ENCODE measurements at places on chromosomes 4 and X.

GRCh38 chrX:133544778-133545177 is 129.5 kb upstream of the GPC4 start:
- H3K27ac ChIP-seq, result peak overlapping the region; percentile 60
- peaks cover 5% of the 10 kb centered on the region for H3K4me1 ChIP-seq
- no peaks in the 10 kb centered on the region for H3K36me3 ChIP-seq
- no peak overlapping the region for H3K4me3 ChIP-seq
- DNase-seq, result peak; percentile 69

DNA sequence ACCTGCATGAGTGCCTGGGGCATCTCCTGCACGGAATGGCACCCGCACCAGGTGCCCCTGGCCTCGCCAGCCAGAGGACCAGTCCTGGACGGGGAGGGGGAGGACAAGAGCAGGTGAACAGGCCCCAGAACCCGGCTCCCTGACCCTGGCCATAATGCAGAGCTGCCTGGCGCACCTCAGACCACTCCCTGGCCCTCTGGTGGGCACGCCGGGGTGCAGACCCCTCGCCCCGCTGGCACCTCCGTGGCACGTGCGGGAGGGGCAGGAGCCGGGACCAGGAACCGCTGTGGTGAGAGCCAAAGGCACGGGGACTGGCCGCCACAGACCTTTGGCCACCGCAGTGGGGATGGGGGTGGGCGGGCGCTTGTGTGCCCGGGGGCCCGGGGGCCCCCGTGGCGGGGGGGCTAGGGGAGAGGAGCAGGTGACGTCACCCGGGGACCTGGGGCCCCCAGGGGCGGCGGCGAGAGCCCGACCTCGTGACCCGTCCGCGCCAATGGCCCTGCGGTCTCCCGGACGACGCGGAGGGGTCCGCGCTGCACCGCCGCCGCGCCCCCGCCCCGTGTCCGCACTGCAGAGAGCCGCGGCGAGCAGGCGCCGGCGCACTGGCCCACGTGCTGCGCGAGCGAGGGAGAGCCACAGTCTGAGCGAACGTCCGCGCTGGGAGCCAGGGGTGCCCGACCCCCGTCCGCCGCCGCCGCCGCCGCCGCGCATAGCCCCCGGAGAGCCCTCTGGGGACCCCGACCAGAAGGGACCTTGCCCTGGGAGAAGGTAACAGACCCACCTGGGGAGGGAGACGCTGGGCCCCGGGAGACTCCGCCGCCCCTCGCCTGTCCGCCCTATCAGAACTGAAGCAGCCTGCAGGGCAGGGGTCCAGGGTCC is at the start of gene PNMA3:
PNMA3 (plus strand) TSS at position 600 of the 879 bp plus-strand sequence. CDS start 586 bp downstream, outside the sequence.
- H3K27ac ChIP-seq, result no peak within 1 kb of the TSS
- H3K4me3 ChIP-seq, result no peak within 1 kb of the TSS
- H3K27me3 ChIP-seq, result no peaks in the 10 kb centered on the region

GRCh38 chr4:23305026-23305425 is 584.8 kb downstream of the PPARGC1A start:
- no peaks in the 10 kb centered on the region for H3K36me3 ChIP-seq
- no peak overlapping the region for H3K27ac ChIP-seq
- DNase-seq, result no peak
- H3K27me3 ChIP-seq, result no peaks in the 10 kb centered on the region
- no peak overlapping the region for H3K4me3 ChIP-seq
- H3K4me1 ChIP-seq, result no peaks in the 10 kb centered on the region

DNA sequence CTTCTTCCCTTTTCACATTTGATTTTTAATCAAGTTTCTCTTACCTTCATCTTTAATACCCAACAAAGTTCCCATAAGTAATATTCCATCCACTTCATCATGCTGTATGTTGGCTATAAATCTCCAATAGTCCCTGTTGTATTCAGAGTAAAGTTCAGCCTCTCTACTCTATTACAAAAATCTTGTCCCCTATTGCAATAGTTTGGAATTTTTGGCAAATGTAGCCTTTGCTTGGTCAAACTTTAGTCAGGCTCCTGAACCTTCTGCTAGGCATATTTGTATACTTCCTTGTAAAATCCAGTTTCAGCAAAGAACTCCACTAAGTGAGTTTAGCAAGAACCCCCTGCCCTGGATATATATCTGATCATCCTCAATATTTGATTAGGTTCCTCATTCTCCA is 54.0 kb upstream of the PACRGL start:
- H3K27me3 ChIP-seq, result no peaks in the 10 kb centered on the region
- H3K36me3 ChIP-seq, result no peaks in the 10 kb centered on the region
- DNase-seq, result no peak
- H3K27ac ChIP-seq, result no peak overlapping the region

DNA sequence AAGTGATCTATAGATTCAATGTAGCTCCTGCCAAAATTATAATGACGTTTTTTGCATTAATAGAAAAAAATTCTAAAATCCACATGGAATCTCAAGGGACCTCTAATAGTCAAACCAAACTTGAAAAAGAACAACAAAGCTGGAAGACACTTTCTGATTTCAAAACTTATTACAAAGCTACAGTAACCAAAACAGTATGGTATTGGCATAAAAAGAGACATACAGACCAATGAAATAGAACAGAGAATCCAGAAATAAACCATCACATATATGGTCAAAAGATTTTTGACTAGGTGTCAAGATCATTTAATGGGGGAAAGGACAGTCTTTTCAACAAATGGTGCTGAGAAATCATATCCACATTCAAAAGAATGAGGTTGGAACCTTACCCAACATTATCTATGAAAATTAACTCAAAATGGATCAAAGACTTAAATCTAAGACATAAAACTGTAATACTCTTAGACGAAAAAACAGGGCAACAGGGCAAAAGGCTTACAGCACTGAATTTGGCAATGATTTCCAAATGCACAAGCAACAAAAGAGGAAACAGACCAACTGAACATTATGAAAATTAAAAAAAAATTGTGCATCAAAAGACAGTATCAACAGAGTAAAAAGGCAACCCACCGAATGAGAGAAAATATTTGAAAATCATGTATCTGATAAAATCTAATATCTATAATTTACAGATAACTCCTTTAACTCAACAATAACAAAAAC is 3.9 kb downstream of the FBXO8 start:
- DNase-seq, result no peak
- no peaks in the 10 kb centered on the region for H3K36me3 ChIP-seq
- no peaks in the 10 kb centered on the region for H3K27me3 ChIP-seq
- no peak overlapping the region for H3K27ac ChIP-seq
- no peak overlapping the region for H3K4me3 ChIP-seq

DNA sequence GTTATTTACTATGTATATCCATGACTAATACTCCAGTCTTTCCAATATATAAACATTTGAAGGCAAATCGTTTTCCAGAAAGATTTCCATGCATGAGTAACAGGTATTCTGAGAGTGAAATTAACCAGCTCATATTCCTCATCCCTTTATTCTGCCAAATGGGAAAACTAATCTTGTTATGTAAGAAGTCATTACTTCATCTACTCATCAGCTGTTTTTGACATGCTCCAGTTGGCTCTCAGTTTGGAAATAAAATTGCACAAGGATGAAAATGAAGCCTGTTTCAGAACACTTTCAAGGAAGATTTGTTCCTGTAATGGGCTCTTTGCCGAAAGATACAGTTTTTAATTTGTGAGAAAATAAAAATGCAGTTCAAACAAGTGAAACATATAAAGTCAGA is 121.9 kb downstream of the KCTD8 start:
- H3K36me3 ChIP-seq, result no peaks in the 10 kb centered on the region
- H3K4me1 ChIP-seq, result no peaks in the 10 kb centered on the region
- no peaks in the 10 kb centered on the region for H3K27me3 ChIP-seq
- no peak for DNase-seq
- no peak overlapping the region for H3K4me3 ChIP-seq
- no peak overlapping the region for H3K27ac ChIP-seq

- no peaks in the 10 kb centered on the region for H3K4me1 ChIP-seq
- no peaks in the 10 kb centered on the region for H3K27me3 ChIP-seq
- no peaks in the 10 kb centered on the region for H3K36me3 ChIP-seq
- no peak for DNase-seq
- H3K4me3 ChIP-seq, result no peak overlapping the region
Measured at GRCh38 chr4:88275516-88275915, 8.8 kb downstream of the PPM1K start.

DNA sequence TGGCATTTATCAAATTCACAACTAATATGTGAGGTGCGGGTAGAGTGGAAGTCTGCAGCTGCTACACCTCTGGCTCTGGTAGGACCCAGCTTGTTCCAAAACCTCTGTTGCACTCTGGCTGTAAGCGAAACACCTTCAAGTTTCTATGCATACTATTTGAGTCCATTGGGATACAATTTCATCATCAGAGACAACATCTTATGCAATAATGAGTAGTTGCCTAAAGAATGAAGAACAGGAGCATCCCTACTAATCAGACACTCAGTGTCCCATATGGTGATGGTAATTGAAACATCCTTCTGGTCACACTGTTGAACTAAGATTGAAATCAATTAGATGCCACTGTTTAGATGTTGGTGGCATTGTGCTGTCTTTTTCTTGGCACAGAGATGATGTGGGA is 178.4 kb downstream of the MGST2 start:
- H3K27me3 ChIP-seq, result no peaks in the 10 kb centered on the region
- no peak overlapping the region for H3K27ac ChIP-seq
- H3K36me3 ChIP-seq, result no peaks in the 10 kb centered on the region
- no peak overlapping the region for H3K4me3 ChIP-seq

DNA sequence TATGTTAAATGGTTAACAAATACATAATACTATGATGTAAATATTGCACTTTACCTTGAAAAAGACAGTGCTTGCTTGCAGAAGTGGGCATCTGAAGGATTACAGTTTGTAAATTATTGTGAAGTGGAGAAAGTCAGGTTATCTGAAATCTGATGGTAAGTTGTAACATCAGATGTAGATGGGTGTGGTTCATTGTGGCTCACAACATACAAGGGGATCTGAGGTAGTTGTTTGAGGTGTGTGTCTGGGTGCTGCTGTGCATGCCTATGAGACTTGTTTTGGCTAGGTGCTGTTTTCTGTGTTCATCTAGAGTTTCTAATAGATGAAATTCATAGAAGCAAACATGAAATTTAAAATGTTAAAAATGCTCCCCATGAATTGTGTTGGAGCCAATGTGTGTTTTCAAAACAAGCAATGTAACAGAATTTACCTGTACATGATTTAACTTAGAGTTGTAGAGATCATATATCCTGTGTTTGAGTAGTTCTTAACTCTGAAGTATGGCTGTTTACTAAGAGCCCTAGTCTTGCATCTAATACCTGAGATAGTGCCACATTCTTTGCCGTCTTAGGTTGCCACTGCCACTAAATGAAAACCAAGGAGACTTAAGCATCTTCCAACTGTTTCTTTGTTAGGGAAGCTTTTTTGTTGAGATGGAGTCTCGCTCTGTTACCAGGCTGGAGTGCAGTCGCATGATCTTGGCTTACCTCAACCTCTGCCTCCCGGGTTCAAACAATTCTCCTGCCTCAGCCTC is 11.9 kb upstream of the NDUFC1 start:
- no peaks in the 10 kb centered on the region for H3K27me3 ChIP-seq
- H3K4me3 ChIP-seq, result no peak overlapping the region
- DNase-seq, result no peak
- no peaks in the 10 kb centered on the region for H3K36me3 ChIP-seq

GRCh38 chrX:123878252-123878721 is 18.4 kb downstream of the XIAP start:
- no peaks in the 10 kb centered on the region for H3K27me3 ChIP-seq
- H3K4me3 ChIP-seq, result no peak overlapping the region
- H3K27ac ChIP-seq, result no peak overlapping the region
- DNase-seq, result no peak
- no peaks in the 10 kb centered on the region for H3K4me1 ChIP-seq
- peaks cover 2% of the 10 kb centered on the region for H3K36me3 ChIP-seq

- no peaks in the 10 kb centered on the region for H3K4me1 ChIP-seq
- H3K4me3 ChIP-seq, result no peak overlapping the region
- H3K36me3 ChIP-seq, result no peaks in the 10 kb centered on the region
- no peak for DNase-seq
Measured at GRCh38 chr4:154658680-154659405, 46.4 kb upstream of the FGG start.

- no peak for DNase-seq
- no peaks in the 10 kb centered on the region for H3K4me1 ChIP-seq
- no peaks in the 10 kb centered on the region for H3K27me3 ChIP-seq
- H3K36me3 ChIP-seq, result no peaks in the 10 kb centered on the region
Measured at GRCh38 chr4:154612472-154613414, at the start of gene FGG. Gene FGG (minus strand): TSS chr4:154612656. CDS start chr4:154612609, 47 bp downstream.

- no peak overlapping the region for H3K4me3 ChIP-seq
- DNase-seq, result no peak
- no peaks in the 10 kb centered on the region for H3K4me1 ChIP-seq
Measured at GRCh38 chr4:141995056-141995455, 358.7 kb downstream of the IL15 start.

DNA sequence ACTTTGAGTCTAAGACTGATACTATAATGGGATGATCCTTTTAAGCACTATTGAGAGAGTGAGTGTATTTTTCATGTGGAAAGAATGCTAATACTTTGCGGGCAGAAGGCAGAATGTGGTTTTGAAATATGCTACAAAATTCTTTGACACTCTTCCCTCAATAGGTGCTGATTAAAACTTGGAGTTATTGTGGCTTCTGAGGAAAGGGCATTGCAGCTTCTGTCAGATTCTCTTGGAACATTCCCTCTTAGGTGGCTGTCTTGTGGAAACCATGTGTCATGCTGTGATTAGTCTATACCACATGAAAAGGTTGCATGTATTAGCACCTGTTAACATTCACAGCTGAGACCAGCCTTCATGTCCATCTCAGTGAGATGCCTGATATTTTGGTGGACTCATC is 547.0 kb downstream of the STIM2 start:
- no peak overlapping the region for H3K27ac ChIP-seq
- no peaks in the 10 kb centered on the region for H3K27me3 ChIP-seq
- no peaks in the 10 kb centered on the region for H3K36me3 ChIP-seq
- no peak overlapping the region for H3K4me3 ChIP-seq
- DNase-seq, result no peak

DNA sequence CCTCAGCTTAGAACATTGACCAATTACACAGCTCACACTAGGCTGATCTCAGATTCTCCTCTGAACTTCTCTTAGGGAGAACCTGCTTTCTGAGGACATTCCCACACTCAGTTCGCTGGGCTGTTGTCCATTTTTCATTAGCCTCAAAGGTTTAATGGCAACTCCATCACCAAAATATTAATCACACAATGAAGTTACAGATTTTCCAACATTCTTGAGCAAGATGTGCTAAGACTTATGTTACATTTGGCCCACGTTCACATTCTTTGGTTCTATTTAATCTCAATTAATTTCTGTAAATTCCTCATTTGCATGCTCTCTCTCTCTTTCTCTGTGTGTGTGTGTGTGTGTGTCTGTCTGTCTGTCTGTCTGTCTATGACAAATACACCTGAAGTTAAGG is 82.3 kb upstream of the EDNRA start:
- no peak overlapping the region for H3K27ac ChIP-seq
- DNase-seq, result no peak
- H3K4me1 ChIP-seq, result no peaks in the 10 kb centered on the region
- no peaks in the 10 kb centered on the region for H3K36me3 ChIP-seq
- no peaks in the 10 kb centered on the region for H3K27me3 ChIP-seq

- H3K36me3 ChIP-seq, result no peaks in the 10 kb centered on the region
- DNase-seq, result no peak
- no peaks in the 10 kb centered on the region for H3K4me1 ChIP-seq
- H3K4me3 ChIP-seq, result no peak overlapping the region
Measured at GRCh38 chr4:1079711-1080265, 33.6 kb downstream of the RNF212 start.

- H3K4me1 ChIP-seq, result no peaks in the 10 kb centered on the region
- no peaks in the 10 kb centered on the region for H3K27me3 ChIP-seq
- H3K27ac ChIP-seq, result no peak overlapping the region
- no peak overlapping the region for H3K4me3 ChIP-seq
- no peak for DNase-seq
Measured at GRCh38 chr4:112422644-112423043, 93.3 kb downstream of the NEUROG2 start.

GRCh38 chr4:75142850-75143249 is 209.9 kb downstream of the PARM1 start:
- H3K4me1 ChIP-seq, result no peaks in the 10 kb centered on the region
- H3K27ac ChIP-seq, result no peak overlapping the region
- H3K27me3 ChIP-seq, result no peaks in the 10 kb centered on the region
